OCI-LY7 (cell line): ENCODE measurements at places on chromosomes 5 and 9. TPM values are rescaled to one million over a fixed set of nuclear protein-coding genes. Genes with fewer than 3 reads are reported as not detected.
A peak's percentile ranks its signal among the peaks of the same experiment; 100 is the strongest.

DNA sequence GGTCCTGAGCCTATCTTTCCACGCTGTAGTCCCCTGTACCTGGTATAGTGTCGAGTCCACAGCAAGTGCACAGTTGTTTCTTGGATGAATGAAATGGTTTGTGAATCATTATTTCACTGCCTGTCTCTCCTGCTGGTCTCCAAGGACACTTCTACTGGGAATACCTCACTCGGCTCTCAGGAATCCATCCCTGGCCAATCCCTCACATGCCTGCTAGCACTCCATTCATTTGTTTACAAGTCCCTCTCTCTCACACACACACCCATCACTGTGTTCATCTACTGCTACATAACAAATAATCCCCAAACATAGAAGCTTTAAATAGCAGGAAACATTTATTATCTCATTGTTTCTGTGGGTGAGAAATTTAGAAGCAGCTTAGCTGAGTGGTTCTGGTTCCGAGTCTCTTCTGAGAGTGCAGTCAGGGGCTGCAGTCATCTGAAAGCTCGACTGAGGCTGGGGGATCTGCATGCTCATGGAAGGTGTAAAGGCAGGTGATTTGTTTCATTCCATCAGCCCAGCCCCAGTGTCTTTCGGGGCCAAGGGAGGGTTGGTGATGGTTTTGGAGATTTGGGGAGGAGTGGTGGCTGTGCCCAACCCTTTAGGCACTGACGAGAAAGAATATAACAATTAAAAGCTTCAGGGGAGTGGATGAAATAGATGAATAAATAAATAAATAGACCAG is 132.7 kb upstream of the IER5L start:
- no peak for DNase-seq

DNA sequence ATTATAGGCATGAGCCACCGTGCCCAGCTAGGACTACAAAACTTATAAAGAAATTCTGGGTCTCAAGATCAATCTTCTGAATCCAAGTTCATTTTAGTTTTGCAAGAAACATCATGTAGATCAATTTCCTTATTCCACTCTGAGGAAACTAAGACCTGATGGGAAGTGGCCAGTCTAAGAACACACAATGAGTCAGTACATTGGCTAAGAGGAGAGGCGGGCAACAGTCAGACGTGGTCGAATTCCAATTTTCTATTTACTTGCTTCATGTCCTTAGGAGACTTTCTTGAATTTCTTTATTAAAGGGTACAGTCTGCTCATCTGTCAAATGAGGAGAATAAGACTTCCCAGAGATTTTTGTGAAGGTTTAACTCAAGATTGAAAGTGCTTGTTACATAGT is 432.1 kb upstream of the BRINP1 start:
- no peak for DNase-seq

SAXO1 gene
- total RNA-seq = 0.63 TPM in 1 of 2 replicates, not detected in the other

DNA sequence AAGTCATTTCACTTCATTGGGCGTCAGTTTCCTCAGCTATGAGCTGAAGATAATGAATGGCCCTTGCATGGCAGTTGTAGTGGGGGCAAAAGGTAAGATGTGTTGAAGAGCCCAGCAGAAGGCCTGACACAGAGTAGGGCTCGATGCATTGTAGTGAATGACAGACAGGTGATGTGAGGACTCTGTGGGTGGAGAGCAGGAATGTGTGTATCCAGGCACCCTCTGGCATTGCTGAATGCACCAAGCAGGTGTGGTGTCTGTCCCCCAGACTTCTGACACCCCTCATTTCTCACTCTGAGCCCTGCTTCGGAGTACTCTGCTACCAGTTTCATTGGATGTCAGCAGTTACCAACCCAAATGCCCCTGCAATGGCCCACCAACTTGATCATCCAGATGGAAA is 22.4 kb downstream of the LHX2 start:
- DNase-seq = no peak

DNA sequence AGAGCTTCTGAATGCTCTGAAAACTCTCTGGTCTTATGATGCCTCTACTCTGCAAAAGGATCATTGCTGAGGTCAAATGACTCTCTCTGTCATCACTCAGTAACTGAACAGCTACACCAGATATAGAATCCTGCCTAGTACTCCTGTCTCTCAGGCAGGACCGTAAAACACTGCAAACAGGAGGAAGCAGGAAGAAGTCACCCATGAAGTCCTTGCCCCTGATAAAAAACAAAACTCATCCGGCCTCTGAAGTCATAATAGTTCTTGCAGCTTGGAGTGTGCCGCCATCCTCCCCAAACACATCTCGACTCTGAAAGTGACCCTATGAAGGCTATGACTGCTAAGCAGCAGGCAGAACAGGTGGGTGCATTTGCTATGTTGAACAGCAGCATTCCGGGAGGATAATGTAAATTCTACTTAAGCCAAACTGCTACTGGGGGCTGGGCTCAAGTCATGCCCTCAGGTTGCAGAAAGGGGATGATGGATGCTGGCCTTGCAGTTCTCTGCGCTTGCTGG is 81.9 kb upstream of the FAM169A start:
- DNase-seq = no peak

GRCh38 chr5:53323511-53323910 is 156.9 kb upstream of the FST start:
- no peak for DNase-seq

VDAC1 gene
- 247 and 253 TPM in 2 replicates for total RNA-seq

P4HA2 gene
- 0.32 and 0.33 TPM in 2 replicates for total RNA-seq

DNA sequence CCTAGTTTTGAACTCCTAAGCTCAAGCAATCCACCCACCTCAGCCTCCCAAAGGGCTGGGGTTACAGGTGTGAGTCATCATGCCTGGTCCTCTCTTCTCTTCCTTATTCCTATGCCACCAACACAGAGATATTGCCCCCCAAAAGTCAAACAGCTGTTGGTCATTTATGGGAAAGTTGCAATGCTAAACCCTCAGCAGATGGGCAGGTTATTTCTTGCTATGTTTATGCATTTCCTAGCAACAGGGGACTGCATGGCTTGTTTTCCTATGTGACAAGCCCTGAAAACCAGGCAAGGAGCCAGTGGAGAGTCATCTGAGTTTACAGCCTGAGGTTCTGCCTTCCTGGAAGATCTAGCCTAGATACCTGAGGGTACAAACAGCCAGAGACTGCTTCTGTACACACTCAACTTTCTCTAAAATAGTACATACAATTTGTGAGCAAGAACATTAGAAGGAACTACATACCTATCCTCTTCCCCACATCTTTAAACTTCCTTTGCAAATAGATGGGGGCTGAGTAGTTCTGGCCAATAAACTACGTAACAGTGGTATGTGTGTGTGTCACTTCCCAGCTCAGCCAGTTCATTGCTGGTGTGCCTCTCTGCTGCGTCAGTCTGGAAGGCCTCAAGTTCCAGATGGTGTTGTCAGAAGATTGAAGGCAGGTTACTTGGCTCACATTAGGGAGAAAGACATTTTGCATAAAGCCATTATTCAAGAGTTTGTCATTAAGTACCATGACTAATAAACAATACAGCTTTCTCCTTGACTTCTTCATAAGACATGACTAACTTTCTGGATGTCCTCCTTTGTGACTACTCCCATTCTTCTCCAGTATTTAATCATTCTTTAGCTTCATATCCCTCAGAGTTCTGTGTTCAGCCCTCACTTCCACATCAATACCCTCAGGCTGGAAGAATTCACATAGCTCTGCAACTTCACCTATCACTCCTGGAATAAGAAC is 65.3 kb downstream of the CSNK1A1 start:
- DNase-seq = no peak

DNA sequence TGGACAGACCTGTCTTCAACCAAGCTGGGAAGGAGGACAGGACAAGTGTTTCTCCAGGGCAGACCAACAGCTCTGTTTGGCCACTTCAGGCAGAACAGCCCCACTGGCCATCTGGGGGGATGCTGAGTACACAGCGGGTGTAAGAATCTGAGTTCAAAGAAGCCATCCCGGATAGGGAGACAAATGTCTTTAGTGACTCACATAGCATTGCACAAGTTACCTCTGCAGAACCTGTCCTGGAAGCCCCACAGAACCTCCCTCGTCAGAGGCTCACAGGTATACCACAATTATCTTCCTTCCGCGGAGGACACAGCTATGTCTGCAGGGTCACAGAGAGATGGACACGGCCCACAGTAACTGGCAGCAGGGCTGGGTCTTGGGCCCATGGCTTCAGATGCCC is 2.0 kb downstream of the OR2V2 start:
- no peak for DNase-seq

- no peak for DNase-seq
These were observed 104.3 kb downstream of the GNAQ start for GRCh38 chr9:77927265-77927664.

MSMP gene
- total RNA-seq = 4.1 and 4.4 TPM in 2 replicates

DNA sequence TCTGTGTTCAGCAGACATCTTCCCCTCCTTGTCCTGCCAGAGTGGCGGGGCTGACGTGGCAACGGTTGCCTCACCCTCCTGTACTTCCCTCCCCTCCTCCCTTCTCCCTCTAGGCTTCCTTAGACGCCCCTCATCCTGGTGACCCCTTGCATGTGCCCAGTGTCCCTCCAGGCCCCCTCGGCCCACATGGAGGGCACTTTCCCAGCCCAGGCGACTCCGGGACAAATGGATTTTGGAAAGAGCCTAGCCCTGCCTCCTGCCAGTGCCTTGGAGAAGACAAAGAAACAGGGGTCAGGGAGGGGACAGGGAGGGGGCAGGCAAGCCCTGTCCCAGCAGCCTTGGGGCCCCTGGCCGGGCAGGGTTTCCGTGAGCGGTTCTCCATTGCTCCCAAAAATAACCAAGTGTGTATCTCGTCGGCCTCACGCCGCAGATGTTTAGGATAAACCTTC is 38.3 kb upstream of the NEURL1B start:
- no peak for DNase-seq

LEAP2 gene
- total RNA-seq = 5.4 and 5.6 TPM in 2 replicates

UGCG gene
- total RNA-seq = 12.9 and 16.5 TPM in 2 replicates

- no peak for DNase-seq
These were observed 27.3 kb upstream of the TTC23L start for GRCh38 chr5:34811706-34812105.

CAPSL gene
- total RNA-seq = not detected in 2 replicates

- DNase-seq = no peak
These were observed 215.0 kb downstream of the FSTL4 start for GRCh38 chr5:133397348-133397747.

GRCh38 chr5:9957214-9957613 is 292.5 kb downstream of the ATPSCKMT start:
- no peak for DNase-seq

- DNase-seq = no peak
These were observed 408.1 kb upstream of the ZNF608 start for GRCh38 chr5:125154301-125155110.

DNA sequence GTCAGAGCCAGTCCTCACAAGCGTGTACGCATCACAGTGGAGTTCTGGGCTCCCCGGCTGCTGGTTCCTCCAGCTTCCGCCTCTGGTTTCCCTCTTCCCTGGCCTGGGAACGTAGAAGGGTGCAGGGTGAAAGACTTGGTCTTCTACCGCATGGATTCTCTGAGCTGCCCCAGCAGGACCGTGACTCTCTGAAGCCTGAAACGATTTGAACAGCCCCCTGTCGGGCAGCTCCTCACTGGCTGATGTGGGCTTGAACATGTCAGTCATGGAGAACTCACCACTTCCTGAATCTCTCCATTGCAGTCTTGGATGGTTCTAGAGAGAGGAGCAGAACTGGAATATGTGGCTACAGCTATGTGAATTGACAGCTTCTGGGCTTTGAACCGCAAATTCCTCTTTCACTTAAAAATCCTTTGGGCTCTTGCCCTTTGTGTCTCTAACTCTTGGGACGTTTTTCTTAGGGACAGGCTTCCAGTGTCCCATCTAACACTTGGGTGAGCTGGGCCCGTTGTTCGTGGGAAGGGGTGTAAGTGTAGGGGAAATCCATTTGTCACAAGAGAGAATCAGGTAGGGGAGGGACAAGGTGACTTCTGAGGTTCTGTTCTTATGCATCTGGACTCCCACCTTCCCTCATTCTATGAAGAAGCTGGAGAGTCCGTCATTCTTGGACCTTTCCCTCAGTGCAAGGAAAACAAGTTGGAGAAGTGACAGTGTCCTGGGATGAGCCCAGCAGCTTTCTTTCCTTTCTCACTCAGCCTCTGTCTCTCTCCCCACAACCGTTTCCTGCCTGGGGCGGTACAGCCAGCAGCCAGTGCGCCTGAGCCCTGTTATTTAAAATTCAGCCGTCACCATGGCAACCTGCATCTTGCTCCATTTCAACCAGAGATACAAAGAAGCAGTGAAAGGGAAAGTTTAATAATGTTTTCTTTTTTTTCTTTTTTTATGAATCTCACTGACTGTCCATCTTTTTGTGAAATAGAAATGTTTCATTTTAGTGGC is 84.7 kb downstream of the PTTG1 start:
- peak; percentile 51 for DNase-seq

ADAM19 gene
- 78.3 and 103 TPM in 2 replicates for total RNA-seq

- peak; percentile 84 for DNase-seq
These were observed at the start of gene FNBP1 for GRCh38 chr9:130042885-130043653. Gene FNBP1 (minus strand): TSS chr9:130043189. CDS start chr9:130042975, 214 bp downstream.

SLC6A7 gene
- not detected in 2 replicates for total RNA-seq

GRCh38 chr5:107671742-107672210 is 1.0 kb upstream of the EFNA5 start:
- DNase-seq = no peak

DNA sequence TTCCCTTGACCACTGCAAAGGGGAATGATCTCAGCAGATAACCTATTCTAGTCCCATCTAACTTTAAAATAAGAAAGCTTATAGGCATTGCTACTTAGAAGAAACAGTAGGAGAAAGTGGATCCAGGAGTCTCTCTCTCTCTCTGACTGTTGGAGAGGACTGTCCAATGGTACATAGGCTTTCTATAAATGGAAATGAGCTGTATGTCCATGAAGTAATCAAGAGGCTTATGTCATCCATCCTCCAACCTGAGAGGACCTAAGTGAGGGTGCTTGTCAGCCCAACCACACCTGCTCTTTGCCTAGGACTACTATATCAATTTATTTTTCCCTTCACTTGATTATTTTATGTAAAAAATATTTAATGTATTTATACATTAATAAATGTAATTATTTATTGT is 172.3 kb downstream of the PAPPA start:
- DNase-seq = no peak

- no peak for DNase-seq
These were observed 51.9 kb upstream of the ENTREP1 start for GRCh38 chr9:69273161-69273560.

C9orf153 gene
- 0.27 and 0.31 TPM in 2 replicates for total RNA-seq

SLCO6A1 gene
- not detected in 2 replicates for total RNA-seq
